ENCODE measurements at places on chromosomes 16 and 17.

DNA sequence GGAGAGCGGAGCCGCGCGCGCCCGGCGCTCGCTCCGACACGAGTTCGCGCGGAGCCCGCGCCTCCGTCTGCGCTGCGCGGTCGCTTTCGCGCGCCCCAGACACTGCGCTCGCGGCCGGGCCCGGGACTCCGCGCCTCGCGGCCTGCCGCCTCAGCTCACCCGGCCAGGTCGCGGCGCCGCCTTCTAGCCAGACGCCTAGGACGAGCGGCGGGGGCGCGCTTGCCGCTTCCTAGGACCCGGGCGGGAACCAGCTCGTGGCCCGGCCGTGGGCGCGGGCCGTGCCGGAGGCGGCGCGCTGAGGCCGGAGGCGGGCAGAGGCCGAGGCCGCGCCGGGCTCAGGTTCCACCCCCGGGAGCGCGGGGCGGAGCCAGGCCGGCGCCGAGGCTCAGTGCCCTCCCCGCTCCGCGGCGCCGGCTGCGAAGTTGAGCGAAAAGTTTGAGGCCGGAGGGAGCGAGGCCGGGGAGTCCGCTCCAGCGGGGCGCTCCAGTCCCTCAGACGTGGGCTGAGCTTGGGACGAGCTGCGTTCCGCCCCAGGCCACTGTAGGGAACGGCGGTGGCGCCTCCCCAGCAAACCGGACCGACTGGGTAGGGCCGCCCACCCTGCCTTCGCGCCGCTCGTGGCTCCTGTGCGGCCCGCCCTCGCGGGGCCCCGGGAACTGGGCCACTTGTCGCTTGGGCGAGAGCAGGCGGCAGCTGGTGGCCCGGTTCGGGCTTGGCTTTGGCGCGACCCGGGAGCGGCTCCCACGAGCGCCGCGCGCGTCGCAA is at the start of gene SPHK1:
Gene SPHK1 (plus strand): TSS at position 388 of the 765 bp plus-strand sequence. CDS start 1,036 bp downstream, outside the sequence.
- DNase-seq = peak; percentile 45

- DNase-seq = no peak
These were observed 450.3 kb upstream of the PSMD7 start for GRCh38 chr16:73846356-73846755.

GRCh38 chr17:55666806-55667205 is 55.9 kb downstream of the TMEM100 start:
- DNase-seq = no peak

DNA sequence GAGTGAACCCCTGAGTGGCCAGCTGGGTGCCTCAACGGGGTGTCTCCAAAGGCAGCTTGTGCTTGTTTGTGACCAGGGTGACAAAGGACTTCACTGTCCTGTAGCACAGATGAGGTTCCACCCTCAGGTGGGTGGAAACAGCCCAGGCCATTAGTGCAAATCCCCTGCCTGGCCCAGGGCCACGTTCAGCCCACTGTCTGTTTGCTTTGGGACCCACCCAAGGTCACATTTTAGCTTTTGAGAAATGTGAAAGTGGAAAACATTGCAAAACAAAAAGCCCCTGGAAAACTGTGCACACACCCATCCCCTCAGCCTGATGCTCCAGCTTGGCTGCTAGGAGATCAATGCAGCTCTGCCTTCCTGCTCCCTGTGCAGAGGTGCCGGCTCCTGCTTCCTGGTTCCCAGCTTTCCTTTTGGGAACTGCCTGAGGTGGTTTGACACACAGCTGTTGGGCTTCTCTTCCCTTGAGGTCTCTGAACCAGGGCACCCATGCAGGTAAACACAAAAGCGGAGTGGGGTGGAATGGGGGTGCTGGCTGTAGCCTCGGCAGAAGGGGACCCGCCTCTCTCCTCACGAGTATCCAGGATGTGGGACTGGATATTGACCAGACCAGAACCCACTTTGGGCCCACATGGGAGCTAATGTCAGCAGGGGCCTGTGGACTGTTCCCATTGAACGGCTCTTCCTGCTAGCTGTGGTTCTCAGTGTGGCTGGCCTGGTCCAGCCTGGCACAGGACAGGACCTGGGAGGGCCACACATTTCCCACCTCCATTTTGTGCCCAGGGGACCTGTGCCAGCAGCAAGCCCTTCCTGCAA is 7.9 kb upstream of the SPHK1 start:
- no peak for DNase-seq

DNA sequence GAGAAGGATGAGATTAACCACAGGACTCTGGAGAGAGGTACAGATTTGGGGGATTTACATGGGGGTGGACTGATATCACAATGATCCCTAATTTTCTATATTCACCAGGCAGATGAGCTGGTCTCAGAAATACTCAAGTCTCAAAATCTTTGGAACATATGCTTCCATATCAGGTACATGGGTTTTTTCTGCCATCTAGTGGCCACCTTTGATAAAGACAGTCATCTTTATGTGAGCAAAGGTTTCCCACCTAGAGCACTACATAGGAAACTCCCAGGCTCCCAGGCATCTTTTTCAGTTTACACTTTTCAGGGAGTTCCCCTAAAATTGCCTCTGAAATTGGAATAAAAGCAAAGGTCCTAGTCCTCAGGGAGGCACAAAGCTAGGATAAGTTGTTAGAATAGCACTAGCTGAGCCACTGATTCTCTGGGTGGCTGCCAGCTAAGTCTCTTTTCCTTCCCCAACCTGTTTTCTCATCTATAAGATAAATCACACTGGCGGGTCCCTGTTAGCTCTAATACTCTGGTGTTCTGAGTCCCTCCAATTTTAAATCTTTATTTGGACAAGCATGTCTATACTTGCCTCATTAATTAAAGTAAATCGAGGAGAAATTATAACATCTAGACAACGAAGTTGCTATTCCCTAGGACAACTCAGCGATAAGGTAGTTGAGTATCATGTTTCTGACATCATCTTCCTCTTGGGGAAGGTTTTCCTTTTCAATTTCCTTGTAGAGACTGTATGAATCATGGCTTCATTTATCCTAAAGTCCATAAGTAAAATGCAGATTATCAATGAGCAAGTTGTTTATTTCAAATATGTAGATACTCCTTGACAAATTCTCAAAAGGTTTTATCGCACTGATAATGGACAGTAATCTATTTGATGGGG is 19.0 kb upstream of the MON1B start:
- DNase-seq = peak; percentile 58

DNA sequence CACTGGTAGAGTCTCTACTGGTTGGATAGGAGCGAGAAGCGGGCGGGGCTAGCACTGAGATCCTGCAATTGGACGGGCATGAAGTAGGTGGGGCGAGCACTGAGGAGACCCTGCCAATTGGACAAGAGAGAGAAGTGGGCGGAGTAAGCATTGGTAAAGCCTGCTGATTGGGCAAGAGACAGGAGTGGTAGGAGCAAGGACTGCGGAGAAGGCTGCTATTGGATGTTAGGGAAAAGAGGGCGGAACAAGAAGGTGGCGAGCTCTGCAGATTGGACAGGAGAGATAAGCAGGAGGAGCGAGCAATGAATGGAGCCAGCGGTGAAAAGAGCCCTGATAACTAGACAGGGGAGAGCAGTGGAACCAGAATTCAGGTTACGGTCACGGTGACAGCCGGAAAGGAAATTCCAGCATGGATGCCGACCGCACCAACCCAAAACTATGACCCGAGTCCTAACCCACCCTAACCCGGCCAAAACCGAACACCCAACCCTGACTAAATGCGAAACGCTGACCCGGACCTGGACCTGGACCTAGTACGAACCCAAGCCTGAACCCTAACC is 4.8 kb downstream of the SCGB1C2 start:
- peak; percentile 46 for DNase-seq

GRCh38 chr17:1783834-1784611 is 22.2 kb downstream of the SERPINF1 start:
- peak; percentile 27 for DNase-seq

DNA sequence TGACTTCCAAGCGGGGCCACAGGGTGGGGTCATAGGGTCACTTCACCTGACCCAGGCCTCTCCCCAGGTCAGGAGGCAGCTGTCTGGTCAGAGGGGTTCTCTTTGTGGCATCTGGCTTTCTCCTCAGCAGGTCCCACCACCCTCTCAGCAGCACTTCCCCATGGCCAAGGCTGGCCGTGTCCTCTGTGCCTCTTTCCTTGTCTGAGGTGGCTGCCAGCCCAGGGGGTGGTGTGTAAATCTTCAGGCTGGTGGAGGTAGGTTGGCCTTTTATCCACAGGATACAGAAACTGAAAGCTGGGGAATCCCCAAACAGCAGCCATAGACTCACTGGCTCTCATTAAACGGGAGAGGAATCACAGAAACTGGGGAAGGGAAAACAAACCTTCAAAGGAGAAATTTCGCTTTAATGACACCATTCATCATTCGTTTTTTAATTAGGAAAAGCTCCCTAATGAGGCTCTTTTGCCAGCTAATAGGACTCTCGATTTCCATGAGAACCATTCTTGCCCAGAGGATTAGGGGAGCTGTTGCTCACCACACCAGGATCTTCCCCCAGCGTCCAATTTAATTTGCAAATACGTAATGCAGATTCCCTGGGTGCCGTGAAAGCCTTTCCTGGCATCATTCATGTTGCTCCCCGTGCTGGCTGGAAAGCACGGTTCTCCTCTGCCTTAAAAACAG is 18.0 kb downstream of the C17orf75 start:
- DNase-seq = peak; percentile 29

DNA sequence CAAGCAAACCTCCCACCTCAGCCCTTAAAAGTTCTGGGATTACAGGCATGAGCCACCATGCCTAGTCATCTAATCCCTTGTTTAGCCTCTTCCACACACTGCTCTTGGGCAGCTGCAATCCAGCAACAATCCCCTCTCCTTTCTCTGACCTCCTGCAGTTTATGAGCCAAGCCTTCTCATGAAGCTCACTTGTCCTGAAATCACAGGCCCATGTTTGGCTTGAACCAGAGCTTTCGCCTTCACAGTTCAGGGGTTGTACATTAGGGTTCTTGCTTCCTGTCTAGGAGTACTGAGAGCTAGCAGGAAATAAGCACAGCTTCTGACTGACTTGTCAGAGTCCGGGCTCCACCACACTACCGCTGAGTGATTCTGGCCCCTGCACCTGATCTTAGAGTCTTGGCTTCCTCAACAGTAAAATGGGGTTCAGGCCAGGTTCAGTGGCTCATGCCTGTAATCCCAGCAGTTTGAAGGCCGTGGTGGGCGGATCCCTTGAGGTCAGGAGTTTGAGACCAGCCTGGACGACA is 16.3 kb downstream of the ERAL1 start:
- DNase-seq = peak; percentile 38

DNA sequence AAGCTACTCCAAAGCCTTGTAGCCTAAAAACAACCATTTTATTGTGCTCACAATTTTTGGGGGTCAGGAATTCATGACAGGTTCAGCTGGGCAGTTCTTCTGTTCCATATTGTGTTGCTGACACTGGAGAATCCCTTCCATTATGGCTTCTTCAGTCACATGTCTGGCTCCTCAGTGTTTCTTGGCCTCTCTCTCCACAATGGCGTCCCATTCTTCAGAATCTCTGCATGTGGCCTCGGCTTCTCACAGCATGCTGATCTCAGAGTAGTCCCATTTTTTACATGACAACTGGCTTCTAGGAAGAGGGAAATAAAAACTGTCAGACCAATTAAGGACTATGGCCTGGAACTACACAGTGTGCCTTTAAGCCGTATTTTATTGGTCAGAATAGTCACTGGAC is 49.7 kb downstream of the NF1 start:
- no peak for DNase-seq

GRCh38 chr16:10502776-10503175 is 77.6 kb downstream of the EMP2 start:
- DNase-seq = no peak

GRCh38 chr17:68446626-68447041 is 10.7 kb downstream of the WIPI1 start:
- no peak for DNase-seq
